ENCODE measurements at places on chromosomes 1 and 21. TPM values are rescaled to one million over a fixed set of nuclear protein-coding genes. Genes with fewer than 3 reads are reported as not detected.

WDTC1 gene
- 33.9 TPM for total RNA-seq

MCOLN3 gene
- total RNA-seq: not detected

COL9A2 gene
- 5.4 TPM for total RNA-seq

CD1B gene
- total RNA-seq: not detected

FNBP1L gene
- total RNA-seq: 0.24 TPM

CD1C gene
- total RNA-seq: not detected

COL11A1 gene
- not detected for total RNA-seq

SLC16A4 gene
- 0.48 TPM for total RNA-seq

RNPC3 gene
- 16.8 TPM for total RNA-seq

RGS1 gene
- total RNA-seq: 143 TPM

DNA sequence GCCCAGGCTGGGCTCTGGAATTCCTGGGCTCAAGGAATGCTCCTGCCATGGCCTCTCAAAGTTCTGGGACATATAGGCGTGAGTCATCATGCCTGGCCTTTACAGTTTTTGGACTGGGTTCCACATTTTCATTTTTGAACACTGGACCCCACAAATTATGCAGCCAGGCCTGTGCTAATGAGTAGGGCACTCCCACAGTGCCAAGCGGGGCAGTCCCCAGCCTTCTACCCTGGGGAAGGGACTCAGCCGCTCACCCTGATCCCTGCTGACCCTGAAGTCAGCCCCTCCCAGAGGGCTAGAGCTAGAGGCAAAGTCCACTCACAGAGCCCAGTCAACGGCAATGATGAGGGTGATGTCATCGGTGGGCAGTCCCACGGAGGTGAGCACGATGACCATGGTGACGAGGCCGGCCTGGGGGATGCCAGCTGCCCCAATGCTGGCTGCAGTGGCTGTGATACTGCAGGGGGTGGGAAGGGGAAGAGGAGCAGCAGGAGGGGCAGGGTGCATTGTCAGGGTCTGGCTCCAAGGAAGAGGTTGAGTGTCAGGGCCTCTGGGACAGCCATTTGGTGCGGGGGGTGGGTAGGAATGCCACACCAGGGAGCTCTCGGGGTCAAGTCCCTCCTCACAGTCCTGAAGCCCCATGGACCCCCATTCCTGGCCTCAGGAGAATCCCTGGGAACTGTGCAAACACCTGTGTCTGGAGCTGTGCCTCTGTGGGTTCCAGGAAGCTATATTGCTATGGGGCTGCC lies 27.6 kb downstream of the PODN start:
- DNase-seq: no peak
- no peak overlapping the region for H3K4me3 ChIP-seq
- no peaks in the 10 kb centered on the region for H3K27me3 ChIP-seq
- H3K36me3 ChIP-seq: no peaks in the 10 kb centered on the region
- H3K4me1 ChIP-seq: peaks cover 8% of the 10 kb centered on the region

DNA sequence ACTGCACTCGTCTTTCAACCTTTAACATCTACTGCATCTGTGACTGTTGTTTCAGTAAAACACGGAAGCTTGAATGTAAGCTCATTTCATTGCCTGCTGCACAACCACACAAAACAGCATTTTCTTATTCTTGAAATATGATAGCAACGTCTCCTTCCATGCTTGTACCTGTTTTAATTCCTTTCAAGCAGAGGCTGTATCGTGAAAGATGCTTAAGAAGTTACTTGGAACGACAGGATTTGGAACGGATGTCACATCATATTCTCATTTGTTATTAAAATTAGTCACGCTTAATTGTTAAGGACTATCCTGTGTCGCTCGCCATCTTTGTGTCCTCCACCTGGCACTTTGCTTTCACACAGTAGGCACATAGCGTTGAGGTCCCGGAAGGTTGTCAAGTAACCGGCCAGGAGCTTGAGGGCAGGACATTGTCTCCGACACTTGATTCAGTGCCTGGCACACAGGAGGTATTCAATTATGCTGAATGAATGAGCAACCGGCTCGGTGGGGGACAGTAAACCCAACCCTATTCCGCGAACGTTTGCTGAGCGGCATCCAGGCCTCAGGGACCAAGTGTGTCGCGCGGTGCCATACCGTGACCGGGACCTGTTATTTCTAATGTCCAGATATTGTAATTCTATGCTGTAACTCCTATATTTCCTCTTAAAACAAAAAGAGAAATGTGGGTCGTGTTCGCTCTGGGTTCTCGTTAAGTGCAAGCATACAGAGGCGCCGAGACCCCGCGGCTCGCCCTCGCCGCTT lies 499 bp upstream of the SH3GLB1 start:
- peak overlapping the region; percentile 96 for H3K4me3 ChIP-seq
- H3K4me1 ChIP-seq: peaks cover 38% of the 10 kb centered on the region
- peaks cover 5% of the 10 kb centered on the region for H3K36me3 ChIP-seq

DNA sequence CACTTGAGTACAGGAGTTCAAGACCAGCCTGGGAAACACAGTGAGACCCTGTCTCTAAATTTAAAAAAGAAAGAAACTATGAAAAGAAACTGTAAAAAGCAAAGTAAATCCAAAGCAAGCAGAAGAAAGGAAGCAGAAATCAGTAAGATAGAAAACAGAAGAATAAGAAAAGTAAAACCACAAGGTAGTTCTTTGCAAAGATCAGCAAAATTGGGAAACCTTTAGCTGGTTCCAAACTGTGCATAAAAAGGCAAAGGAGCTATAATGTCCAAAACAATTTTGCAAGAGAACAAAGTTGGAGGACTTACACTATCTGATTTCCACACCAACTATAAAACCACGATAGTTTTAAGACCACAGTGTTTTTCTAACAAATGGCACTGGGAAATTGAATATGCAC lies 218.8 kb downstream of the RPS6KC1 start:
- H3K36me3 ChIP-seq: peaks cover 14% of the 10 kb centered on the region
- no peak for DNase-seq
- no peaks in the 10 kb centered on the region for H3K27me3 ChIP-seq
- no peak overlapping the region for H3K27ac ChIP-seq

DNA sequence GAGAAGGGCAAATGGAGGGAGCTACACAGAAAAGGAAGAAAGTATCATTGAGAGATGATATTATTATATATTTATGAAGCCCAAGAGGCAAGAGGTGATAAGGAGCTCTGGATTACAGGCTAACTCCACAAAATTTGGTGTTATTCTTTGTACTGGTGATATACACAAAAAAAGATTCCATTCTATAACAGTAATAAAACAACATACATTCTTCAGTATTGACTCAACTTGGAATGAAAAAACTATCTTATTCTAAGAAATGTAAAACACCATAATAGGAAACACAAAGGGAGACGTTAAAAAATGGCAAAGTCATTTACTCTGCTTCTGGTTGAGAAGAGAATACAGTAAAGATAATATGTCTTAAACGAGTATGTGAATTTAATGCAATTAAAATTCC lies 99.4 kb downstream of the TEX35 start:
- H3K4me3 ChIP-seq: no peak overlapping the region
- no peak for DNase-seq
- H3K4me1 ChIP-seq: peaks cover 13% of the 10 kb centered on the region

- H3K27me3 ChIP-seq: no peaks in the 10 kb centered on the region
- H3K4me3 ChIP-seq: no peak overlapping the region
- peaks cover 45% of the 10 kb centered on the region for H3K4me1 ChIP-seq
- no peak for DNase-seq
These were observed 26.6 kb downstream of the TENT5C start for GRCh38 chr1:117632269-117633067.

GRCh38 chr1:14138687-14139086 lies 438.7 kb downstream of the PRDM2 start:
- no peak for DNase-seq
- H3K27ac ChIP-seq: no peak overlapping the region
- no peaks in the 10 kb centered on the region for H3K4me1 ChIP-seq
- H3K36me3 ChIP-seq: no peaks in the 10 kb centered on the region

DNA sequence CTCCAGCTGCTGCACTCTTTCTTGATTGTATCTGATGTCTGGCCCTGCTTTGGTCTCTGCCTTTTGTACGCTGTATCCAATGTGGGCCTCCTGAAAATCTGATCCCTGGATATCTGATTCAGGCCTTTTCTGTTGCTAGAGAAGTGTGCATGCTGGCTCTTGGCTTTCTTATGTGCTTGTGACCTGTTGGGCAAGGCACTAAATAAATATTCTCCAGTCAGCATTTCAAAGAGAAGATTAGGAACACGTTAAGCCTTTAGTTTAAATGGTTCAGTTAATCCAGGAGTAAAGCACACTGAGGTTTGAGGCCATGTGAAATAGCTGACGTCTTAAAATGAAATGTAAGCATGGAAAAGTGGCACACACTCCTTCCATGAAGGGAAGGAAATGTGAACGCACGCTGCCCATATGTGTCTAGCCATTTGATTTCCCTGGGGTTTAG lies 9.3 kb upstream of the F3 start:
- no peaks in the 10 kb centered on the region for H3K4me1 ChIP-seq
- DNase-seq: no peak
- H3K4me3 ChIP-seq: no peak overlapping the region
- no peaks in the 10 kb centered on the region for H3K36me3 ChIP-seq

DNA sequence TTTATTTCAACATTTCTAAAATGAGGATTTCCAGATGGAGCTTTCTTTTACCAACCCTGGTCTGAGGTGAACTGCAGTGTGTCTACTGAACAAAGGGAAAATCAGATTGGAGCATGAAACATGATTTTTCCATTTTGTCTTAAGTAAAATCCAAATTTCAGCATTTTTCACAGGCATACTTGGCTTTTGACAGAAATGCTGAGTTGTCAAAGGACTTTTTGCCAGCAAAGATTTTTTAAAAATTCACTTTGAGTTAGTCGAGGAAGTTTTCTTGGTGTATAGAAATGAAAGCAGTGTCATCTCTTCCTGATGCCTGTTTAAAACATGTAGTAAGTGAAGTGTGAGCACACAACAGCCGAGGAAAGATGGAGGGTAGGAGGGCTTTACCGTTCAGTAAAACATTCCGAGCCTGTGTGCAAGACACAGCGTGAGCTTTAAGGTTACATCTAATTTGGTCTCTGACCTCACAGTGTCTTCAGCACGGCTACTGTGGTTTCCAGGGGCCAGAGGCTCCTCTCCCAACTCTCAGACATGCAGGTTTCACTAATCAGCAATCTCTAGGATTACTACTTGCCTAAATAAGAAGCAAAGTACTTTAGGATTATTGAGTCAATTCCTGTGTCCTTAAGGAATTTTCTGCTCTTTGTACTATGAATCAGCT lies 45.9 kb downstream of the SAMD13 start:
- no peak for DNase-seq
- no peak overlapping the region for H3K4me3 ChIP-seq
- H3K27me3 ChIP-seq: no peaks in the 10 kb centered on the region
- H3K4me1 ChIP-seq: no peaks in the 10 kb centered on the region

DNA sequence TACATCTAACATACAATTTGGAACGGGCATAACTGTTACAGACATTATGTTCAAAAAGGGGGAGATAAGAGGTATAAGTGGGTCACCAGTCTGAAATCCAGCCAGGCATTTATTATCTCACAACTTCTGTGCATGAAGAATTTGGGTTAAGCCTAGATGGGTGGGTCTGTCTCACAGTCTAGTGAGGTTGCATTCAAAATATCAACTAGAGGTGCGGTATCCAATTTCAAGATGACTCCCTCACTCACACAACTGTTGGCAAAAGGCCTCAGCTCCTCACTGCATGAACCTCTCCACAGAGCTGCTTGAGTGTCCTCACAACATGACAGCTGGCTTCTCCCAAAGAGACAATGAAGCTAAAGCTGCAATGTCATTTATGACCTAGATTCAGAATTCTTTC lies 4.7 kb downstream of the AUNIP start:
- no peak for DNase-seq
- no peak overlapping the region for H3K27ac ChIP-seq
- H3K4me3 ChIP-seq: no peak overlapping the region
- no peaks in the 10 kb centered on the region for H3K36me3 ChIP-seq
- peaks cover 10% of the 10 kb centered on the region for H3K4me1 ChIP-seq

DNA sequence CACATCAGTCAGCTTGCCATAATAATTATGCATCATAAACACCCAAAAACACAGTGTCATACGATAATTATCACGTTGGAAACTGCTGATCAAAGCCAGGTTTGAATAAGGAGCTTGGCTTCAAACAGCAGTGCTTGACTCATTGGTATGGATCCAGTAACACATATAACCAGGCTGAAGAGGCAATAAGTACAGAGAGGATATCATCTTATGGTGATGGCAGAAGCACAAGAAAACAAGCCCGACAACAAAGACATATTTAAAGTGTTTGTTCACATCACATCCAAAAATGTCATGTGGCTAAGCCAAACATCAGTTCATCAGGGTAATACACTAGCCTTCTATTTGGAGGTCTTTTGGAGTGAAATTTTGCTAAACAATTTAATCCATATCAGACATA lies 389.7 kb downstream of the NCAM2 start:
- no peak for DNase-seq
- no peaks in the 10 kb centered on the region for H3K4me1 ChIP-seq
- H3K36me3 ChIP-seq: peaks cover 8% of the 10 kb centered on the region

DNA sequence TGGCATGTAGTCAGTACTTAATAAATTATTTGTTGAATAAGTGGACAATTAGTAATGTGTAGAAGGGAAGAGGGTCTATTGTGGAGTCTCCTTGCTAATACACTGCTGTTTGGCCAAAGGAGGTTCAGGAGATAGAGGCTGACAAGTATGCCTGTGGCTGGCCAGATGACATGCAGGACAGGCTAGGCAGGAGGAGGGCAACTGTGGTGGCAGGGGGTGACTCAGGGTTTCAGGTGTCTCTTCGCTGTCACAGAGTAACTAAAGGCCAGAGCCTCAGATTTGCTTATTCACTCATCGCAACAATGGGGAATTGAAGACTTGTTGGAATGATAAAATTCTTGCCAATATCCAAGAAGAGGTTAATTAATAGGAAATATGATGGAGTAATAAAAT lies 33.1 kb downstream of the THRAP3 start:
- DNase-seq: no peak
- H3K27me3 ChIP-seq: no peaks in the 10 kb centered on the region
- H3K36me3 ChIP-seq: peaks cover 7% of the 10 kb centered on the region
- peaks cover 23% of the 10 kb centered on the region for H3K4me1 ChIP-seq
- H3K27ac ChIP-seq: peak overlapping the region; percentile 49

DNA sequence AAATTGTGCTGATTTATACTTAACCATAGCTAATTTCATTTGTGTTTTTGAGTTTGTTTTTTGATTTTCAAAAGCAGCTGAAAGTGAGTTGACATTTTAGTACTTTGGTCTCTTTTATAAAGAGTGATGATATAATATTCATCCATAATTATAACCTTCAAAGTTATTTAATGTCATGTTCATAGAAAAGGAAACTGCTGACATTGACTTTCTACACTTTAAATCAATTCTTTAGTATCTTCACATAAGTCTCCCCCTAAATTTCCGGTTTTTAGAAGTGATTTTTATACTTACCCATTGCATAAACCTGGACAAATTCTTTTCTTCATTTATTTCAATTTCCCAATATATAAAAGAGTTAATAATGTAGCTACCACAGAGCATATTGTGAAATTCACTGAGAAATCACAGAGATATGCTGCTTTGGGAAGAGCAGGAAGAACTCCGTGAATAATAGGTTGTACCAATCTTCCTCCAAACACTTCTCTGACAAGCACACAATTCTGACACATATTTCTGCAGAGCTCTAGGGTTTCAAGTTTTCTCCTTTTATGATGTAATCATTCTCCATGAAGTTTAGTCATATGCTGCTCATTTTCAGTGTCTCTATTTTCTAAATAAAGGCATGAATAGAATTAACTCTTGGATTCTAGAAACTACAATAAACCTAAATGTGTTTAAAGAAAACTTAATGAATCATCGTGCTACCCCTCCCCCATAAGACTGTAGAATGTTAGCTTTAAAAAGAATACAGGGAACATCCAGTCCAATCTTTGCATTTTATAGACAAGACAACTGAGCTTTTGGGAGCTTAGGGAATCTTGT lies 25.6 kb upstream of the CDC42BPA start:
- no peak overlapping the region for H3K27ac ChIP-seq
- H3K36me3 ChIP-seq: no peaks in the 10 kb centered on the region
- H3K4me3 ChIP-seq: no peak overlapping the region

GRCh38 chr1:18039102-18039501 lies 68.5 kb upstream of the IGSF21 start:
- H3K27ac ChIP-seq: no peak overlapping the region
- no peaks in the 10 kb centered on the region for H3K4me1 ChIP-seq
- no peaks in the 10 kb centered on the region for H3K36me3 ChIP-seq
- peaks cover 15% of the 10 kb centered on the region for H3K27me3 ChIP-seq
